Cardiac septum (tissue), 1 donor: ENCODE measurements at places on chromosomes 1 and 21.
A peak's percentile ranks its signal among the peaks of the same experiment; 100 is the strongest.

- no peak for DNase-seq
Measured at GRCh38 chr21:28639737-28640136, 352.9 kb downstream of the LTN1 start.

- DNase-seq = no peak
Measured at GRCh38 chr1:218254296-218254946, 30.7 kb upstream of the RRP15 start.

- no peak for DNase-seq
Measured at GRCh38 chr1:158819461-158820443, 11.4 kb upstream of the MNDA start.

DNA sequence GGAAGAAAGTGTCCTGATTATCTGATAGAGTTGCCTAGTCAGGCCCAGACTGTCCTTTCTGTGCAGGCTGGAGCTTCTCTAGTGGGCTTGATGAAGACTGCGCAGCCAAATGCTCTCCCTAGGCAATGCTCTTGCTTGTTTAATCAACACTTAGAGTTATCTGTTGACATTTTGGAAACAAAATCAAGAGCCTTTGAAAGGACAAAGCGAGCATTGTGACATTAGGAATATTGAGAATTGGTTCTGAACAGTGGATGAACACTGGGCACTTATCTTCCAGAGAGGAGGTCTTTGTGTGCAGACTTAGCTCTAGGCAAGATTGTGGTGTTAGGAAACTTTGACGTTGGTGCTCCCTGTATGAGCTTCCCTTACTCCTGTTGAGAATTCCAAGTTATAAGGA, 94.5 kb downstream of the DNTTIP2 start:
- DNase-seq = no peak

- DNase-seq = no peak
Measured at GRCh38 chr1:182331387-182331786, 60.2 kb downstream of the GLUL start.

GRCh38 chr1:201482755-201483154, 13.8 kb upstream of the PHLDA3 start:
- no peak for DNase-seq

- DNase-seq = no peak
Measured at GRCh38 chr21:34707876-34708325, 39.1 kb downstream of the CLIC6 start.

GRCh38 chr1:208081972-208082371, 162.2 kb downstream of the PLXNA2 start:
- no peak for DNase-seq

GRCh38 chr1:200038981-200039848, 11.7 kb downstream of the NR5A2 start:
- no peak for DNase-seq

DNA sequence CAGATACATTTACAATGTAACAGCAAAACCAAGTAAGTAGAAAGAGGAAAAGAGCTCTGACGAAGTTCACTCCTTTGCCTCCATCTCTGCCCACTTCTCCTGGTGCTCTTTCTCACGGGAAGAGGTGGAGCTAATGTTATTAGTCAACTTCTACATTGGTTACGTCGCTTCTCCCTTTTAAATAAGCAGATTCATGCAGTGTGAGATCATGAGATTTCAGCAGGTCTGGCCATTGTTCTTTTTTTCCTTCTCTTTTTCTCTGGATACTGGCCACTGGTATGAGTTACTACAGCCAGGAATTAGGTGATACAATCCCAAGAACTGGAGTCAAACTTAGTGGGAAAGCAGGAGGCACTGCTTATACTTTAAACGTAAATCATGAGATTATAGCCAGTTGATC, 207.1 kb downstream of the AKT3 start:
- no peak for DNase-seq

- no peak for DNase-seq
Measured at GRCh38 chr1:110548381-110548780, 29.4 kb upstream of the KCNA10 start.

- no peak for DNase-seq
Measured at GRCh38 chr1:16173447-16174260, 17.8 kb upstream of the EPHA2 start.

DNA sequence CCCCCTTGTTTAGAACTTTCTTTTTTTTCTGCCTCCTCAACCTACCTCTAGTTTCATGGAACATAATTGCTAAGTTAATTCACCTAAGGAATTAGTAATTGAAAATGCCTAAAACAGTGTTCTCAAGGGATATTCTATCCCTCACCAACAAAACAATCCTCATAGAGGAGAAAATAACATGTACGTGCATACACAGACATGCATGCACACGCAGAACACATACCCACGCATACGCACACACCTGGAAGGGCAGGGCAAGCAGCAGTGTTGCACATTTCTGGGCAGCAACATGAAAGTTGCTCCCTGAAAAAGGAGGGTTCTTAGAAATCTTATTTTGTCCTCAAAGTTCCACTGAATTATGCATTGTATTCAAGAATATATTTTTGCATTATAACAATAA, 76.6 kb downstream of the HHAT start:
- DNase-seq = no peak

- DNase-seq = peak; percentile 70
Measured at GRCh38 chr1:54558434-54559030, 10.5 kb downstream of the ACOT11 start.

DNA sequence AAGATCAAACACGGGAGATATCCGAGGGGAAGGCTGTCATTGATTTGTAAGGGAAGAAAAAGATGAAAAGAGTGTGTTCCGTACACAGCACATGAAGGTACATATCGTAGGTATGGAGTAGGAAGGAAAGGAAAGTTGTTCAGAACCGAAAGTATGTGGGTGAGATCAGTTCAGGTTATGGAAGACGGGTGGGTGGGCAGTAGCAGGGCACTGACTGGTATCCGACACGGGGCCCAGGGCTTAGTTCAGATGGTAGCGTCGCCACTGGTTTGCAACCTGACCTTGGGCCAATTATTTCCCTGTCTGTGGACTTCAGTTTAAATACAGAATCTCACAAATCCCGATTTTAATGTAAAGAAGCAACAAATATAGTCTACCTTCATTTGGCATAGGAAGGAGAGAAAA, 27.8 kb upstream of the A3GALT2 start:
- DNase-seq = no peak

- no peak for DNase-seq
Measured at GRCh38 chr1:184820218-184820750, 65.6 kb upstream of the EDEM3 start.

GRCh38 chr1:32903991-32904785, 3.0 kb upstream of the TMEM54 start:
- DNase-seq = no peak

DNA sequence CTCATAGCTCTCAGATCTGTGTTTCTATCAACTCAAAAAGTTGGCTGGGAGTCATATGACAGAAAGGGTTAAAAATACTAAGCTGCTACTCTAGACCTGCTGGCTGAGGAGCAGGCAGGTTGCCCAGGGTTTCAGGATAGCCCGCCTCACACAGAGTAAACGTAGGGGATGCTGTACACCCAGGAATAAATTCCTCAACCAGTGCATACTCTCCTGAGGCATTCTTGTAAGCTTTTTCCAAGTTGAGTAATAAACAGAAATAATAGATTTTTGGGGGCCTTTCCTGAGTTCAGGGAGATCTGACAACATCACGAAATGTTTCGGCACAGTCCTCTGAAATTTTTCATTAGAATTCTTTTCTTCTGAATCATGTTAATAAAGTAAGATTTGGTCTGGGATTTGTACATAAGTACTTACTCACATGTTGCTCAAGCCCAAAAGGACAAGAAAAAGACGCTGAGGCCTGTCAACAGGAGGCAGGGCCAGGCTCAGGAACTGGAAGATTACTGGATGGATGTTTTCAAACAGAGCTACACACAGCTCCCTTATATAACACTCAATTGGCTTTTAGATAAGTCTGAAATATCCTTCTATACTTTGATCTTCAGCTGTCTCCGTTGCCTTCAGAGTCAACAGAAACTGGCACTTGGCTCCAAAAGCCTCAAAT, 41.0 kb downstream of the TGFBR3 start:
- DNase-seq = no peak
